ENCODE measurements at places on chromosomes 12 and 14.

DNA sequence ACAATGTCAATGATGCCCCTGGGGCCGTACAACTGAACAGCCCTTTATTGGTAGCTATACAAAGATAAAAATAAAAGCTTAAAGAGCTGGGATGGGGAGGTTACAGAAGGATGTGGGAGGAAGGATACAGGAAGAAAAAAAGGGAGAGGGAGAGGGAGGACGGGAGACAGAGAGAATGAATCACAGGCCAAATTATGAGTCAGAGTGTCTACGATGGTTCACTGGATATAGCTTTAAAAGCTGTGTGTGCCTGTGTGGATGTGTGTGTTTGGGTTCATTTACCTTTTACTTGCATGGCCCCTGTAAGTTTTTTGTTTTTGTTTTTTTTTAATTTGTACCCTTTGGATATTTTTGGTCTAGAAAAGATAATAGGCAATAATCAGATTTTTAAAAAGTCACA is 111.9 kb downstream of the CCDC60 start:
- no peak for DNase-seq

DNA sequence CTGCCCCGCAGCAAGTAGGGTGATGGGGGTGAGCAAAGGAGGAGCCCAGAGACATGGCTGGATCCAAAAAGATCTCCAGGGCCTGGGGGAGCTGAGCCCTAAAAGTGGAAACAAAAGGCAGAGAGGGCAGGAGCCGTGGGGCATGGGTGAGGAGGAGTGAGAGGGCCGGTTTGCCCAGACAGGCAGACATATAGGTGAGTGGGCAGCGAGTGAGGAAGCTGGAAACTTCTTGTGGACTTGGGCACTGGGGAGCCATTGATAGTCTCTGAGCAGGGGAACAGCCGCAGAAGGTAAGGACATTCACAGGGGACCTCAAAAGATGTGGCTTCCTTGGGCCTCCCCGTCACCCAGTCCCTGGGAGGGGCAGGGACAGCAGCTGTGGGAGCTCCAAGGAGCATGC is 16.8 kb upstream of the TMEM119 start:
- no peak for DNase-seq

GRCh38 chr14:33393231-33393894 is 454.7 kb downstream of the NPAS3 start:
- DNase-seq: no peak

DNA sequence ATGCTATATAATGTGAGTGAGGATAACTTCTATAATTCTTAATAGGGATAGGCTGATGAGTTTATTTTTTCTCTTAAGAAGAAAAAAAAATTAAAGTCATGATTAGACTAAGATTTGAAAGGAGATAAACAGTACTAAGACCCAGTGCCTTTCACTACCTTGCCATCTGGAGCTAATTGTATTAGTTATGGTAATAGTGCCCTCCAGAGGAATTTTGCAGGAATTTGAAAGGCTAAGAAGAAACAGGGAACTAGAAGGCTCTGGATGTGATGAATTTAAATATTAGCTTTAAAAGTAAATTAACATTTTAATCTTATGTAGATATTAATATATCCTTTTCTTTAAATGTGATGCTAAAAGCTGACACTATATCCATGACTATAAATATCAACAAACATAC is 36.6 kb upstream of the PIK3C2G start:
- no peak for DNase-seq

GRCh38 chr14:102085488-102085887 is 1.4 kb downstream of the HSP90AA1 start:
- DNase-seq: no peak

- DNase-seq: no peak
Observed at GRCh38 chr12:81468206-81468605, 290.9 kb downstream of the PPFIA2 start.

- DNase-seq: no peak
Observed at GRCh38 chr12:113794774-113795173, 171.4 kb downstream of the RBM19 start.

- no peak for DNase-seq
Observed at GRCh38 chr14:94717808-94718207, 52.1 kb downstream of the GSC start.

DNA sequence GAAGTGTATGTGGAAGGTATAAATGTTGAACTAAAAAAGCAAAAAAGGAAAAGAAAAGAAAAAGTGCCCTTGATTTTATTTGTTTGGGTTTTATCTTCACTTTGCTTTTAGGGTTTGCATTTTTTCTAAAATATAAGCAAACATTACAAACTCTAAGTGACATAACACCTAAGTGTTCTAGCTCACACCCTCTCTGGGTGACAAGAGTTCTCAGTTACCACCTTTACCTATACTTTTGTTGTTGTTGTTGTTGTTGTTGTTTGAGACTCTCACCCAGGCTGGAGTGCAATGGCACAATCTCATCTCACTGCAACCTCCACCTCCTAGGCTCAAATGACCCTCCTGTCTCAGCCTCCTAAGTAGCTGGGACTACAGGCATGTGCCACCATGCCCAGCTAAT is 13.0 kb downstream of the KLRG1 start:
- no peak for DNase-seq

- no peak for DNase-seq
Observed at GRCh38 chr14:55388160-55388559, 23.5 kb downstream of the ATG14 start.

GRCh38 chr14:40386433-40386832 is 954.2 kb upstream of the FBXO33 start:
- no peak for DNase-seq

DNA sequence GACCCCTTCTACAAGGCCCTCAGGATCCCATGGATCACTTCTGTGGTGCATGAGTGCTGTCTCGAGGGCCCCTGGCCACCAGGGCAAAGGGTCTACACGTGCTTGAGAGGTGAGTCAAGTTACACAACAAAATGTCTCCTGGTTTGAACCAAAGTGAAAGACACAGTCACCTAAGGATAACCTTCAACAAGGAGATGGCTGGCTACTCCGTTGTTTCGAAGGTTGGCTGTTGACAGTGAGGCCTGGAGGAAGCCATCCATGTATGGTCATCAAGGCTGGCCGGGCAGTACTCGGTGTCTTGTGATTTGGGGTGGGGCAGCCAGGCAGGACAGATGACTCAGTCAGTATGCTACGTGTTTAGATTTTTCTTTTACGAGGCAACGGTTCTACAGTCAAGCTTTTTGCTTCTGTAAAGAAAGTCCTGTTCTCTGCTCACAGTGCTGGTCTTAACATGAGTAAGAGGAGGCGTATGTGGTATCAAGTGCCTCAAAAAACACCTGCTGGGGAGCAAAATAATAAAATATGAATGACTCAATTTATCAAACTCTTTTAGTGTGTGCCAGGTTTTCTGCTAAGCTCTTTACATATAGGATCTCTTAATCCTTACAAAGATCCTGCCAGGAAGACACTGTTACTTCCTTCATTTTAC is 18.0 kb upstream of the NT5DC3 start:
- no peak for DNase-seq

- no peak for DNase-seq
Observed at GRCh38 chr12:108594-108993, 42.0 kb downstream of the IQSEC3 start.

DNA sequence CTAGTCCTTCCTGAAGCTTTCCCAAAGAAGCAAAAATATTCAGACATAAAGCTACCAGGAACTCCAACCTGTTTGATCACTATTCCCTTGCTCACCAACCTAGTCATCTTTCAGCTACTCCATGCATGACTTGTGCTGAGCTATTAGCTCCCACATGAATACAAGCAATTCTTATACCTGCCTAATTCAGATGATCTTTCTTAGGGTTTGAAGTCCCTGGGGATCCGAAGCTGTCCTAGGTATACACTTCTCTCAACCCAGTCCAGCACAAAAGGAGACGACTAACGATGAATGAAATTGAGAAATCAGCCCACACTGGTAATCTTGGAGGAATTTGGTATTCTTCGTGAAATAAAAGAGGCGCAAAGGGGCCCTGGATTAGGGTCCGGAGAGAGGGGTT is 631 bp upstream of the PTGR2 start:
- DNase-seq: no peak

DNA sequence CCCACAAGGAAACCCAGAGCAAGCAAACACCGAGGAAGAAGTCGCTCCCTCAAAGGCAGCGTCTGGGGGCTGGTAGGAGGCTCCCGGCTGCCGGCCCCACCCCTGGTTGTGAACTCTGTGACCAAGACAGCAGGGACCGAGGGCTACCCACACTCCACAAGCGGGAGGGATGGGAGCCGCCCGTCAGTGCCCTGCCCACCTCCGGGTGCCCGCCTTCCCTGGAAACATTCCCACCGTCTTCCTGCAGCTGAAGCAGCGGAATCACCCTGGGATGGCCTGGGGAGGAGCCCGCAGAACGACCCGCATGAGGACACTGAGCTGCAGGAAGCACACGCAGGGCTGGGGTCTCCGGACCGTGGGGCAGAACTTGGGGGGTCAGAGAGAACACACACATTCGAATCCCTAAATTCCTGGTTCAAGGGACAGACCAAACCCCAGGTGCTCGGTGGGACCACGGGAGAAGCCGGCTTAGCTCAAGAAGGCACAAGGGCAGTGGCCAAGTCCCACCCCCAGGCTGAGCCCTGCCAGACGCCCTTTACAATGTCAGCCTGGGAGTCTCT is 33.5 kb upstream of the C14orf180 start:
- DNase-seq: no peak

DNA sequence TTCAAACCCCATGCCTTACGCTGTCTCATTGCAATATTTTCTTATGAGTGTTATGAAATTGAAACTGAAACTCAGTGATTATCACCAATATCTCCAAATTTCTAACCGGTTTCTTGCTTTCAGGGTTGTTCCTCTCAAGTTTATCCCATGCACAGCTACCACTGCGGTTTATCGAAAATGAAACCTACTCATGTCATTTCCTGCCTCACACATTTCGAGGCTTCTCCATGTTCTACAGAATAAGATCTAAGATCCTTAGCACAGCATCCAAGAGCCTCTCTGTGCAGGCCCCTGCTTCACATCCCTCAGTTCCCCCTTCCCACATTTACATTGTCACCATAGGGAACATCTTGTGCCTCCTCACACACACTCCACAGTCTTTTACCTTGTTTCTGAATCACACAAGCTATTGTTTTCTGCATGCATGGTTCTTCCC is 45.5 kb upstream of the FAR2 start:
- peak; percentile 83 for DNase-seq

DNA sequence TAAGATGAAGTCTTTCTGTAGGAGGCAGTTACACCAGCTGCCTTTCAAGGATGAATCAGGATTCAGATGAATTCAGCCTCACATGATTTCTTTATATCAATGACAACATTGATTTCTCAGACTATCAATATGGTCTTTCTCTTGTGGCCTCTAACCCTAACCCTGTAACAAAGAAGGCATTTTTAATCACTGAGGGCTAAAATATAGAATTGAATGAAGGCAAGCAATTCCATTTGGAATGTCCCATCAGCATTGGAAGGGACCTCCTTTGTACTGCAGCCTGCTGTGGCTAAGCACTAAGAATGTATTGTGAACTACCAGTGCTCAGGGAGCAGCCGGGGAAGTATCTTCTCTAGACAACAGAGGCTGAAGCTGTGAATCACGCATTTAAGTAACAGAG is 90.6 kb upstream of the FRMD6 start:
- no peak for DNase-seq

GRCh38 chr12:46266869-46267574 is 1.8 kb downstream of the SLC38A1 start:
- DNase-seq: peak; percentile 91

DNA sequence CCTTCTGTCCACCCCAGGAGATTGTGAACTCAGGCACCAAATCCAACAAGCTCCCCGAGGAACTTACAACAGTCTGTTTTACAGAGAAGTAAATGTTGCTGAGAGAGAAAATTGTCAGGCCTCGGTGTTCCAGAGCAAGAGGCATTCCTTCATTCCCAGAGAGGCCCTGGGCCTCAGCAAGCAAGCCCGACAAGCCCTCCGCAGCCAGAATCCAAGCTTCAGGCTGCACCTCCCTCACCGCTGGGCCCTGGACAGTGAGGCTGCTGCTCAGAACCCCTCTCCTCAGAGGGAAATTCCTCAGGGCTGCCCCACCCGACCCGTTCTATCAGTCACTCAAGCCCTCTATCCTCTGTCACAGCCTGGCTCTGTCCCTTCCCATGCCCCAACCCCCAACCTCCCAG is 56.4 kb downstream of the ZFP36L1 start:
- no peak for DNase-seq

DNA sequence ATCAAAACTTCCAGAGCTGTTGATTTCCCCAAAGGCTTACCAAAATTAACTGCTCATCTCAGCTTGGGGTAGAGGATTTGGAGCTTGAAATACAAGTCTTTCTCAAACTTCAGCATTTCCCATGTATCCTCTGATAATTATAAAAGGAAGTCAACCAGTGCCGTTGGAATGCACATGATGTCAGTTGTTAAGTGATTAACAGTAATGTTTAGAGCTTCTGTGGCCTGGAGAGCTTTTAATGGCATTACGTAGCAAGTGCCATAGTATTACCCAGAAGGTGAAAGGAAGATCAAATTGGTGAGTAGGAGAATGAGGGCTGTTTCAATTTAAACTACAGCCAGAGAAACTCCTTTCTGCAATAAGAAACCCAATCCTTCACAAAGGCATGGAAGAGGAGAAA is 62.5 kb upstream of the PTPRR start:
- DNase-seq: no peak

DNA sequence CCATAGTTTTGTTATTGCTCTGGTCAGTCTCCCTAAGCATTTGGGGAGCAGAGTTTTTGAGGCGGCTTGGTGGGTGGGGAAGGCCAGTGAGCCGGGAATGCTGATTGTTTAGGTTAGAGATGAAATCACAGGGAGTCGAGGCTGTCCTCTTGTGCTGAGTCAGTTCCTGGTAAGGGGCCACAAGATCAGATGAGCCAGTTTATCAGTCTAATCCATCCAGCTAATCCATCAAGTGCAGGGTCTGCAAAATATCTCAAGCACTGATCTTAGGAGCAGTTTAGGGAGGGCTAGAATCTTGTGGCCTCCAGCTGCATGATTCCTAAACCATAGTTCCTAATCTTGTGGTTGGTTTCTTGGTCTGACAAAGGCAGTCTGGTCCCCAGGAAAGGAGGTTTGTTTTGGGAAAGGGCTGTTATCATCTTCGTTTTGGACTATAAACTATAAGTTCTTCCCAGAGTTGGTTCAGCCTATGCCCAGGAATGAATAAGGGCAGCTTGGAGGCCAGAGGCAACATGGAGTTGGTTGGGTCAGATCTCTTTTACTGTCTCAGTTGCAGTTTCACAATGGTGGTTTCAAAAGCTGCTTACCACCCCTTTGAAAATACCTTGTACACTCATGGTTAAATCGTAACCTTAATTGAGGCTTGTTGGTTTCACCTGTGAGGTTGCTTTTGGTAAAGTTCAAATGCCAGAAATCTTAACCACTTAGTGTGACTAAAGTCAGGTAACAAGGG is 33.6 kb upstream of the HIGD1C start:
- no peak for DNase-seq

DNA sequence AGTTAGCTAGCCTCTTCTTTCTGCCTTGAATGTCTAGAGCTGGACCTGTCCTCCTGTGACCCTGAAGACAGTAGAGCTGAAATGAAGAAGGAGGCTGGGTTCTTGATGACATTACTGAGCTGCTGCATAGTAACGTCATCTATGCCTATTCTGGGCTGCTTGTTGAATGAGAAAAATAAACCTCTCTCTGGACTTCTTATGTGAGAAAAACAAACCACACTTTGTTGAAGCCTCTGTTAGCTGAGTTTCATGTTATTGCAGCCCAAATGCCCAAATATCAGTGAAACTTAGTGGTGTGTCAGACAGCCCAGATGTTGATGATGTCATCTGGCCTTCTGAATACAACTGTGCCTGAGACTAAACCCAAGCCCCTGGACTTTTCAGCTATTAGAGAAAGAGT is 67.0 kb upstream of the MAX start:
- DNase-seq: no peak

Data from CD4-positive, alpha-beta memory T cell (primary cell).